ENCODE measurements at places on chromosomes 6 and 20. TPM values are rescaled to one million over a fixed set of nuclear protein-coding genes. Genes with fewer than 3 reads are reported as not detected.

The CRISP3 gene
- total RNA-seq = not detected

The OR2J3 gene
- not detected for total RNA-seq

The DUSP22 gene
- 171 TPM for total RNA-seq

The RNF39 gene
- total RNA-seq = not detected

The FOXQ1 gene
- total RNA-seq = not detected

The DDX43 gene
- total RNA-seq = not detected

The BPIFB2 gene
- total RNA-seq = not detected

The TULP1 gene
- total RNA-seq = not detected

The GPX5 gene
- not detected for total RNA-seq

The MAFB gene
- not detected for total RNA-seq

The C6orf163 gene
- 3.0 TPM for total RNA-seq

The PGC gene
- total RNA-seq = not detected

The LHFPL5 gene
- not detected for total RNA-seq

The FRK gene
- 0.46 TPM for total RNA-seq

The DDO gene
- not detected for total RNA-seq

The SAYSD1 gene
- 10.7 TPM for total RNA-seq
